ENCODE measurements at places on chromosomes 5 and 9.

DNA sequence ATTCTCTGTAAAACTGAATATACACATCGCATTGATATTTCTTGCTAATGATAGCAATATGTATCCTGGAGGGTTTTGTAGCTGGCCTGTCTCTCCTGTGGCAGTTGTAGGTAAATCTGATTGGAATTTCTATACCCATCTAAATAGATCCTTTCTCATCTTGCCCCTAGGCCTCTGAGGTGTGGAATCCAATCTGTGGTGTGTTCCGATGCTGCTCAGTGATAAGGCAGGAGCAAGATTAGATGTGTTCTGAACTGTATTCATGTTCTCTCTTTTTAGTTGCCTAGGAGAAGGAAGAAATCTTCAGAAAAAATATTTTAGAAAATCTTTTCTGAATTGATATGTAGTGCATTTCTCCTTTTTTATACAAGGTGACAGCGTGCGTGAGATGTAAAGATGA is 507.5 kb downstream of the NR2F1-AS1 start:
- no peak for DNase-seq

DNA sequence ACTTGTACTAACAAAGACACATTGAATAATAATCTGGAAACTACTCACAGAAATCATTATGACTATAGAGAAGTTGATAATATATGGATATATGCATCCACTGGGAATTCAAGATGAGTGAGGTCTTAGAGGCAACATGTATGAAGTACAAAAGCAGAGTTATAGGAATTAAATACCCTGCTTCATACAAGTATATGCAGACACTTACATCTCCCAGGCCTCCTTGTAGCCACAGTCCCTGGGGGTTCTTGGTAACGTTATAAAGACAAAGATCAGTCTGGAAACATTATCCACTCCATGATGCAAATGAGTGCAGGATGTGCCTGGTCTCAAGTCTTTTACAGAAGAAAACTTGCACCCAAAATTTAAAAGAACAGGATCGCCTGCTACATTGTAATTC is 92.4 kb upstream of the ANXA1 start:
- DNase-seq, result no peak

DNA sequence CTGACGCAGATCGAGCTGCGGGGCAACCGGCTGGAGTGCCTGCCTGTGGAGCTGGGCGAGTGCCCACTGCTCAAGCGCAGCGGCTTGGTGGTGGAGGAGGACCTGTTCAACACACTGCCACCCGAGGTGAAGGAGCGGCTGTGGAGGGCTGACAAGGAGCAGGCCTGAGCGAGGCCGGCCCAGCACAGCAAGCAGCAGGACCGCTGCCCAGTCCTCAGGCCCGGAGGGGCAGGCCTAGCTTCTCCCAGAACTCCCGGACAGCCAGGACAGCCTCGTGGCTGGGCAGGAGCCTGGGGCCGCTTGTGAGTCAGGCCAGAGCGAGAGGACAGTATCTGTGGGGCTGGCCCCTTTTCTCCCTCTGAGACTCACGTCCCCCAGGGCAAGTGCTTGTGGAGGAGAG is 4.6 kb upstream of the PHYHD1 start:
- DNase-seq, result no peak

DNA sequence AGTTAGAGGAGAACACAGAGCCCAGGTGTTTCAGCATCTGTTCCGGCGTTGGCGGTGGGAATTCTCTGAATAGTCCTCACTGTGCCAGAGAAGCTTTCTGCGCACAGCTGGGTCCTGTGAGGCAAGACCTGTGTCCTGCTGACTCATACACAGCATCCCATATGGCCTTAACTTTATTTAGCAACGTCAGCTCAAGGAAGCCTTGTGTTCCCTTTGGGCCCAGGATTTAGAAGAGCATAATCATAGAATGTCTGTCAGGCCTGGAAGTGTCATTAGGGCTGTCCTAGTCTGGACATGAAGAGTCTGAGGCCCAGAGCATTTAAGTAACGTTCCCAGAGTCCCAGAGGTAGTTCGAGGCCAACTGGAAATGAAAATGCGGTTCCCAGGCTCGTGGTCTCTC is 188.6 kb upstream of the DMRT1 start:
- no peak for DNase-seq

GRCh38 chr9:132506977-132507669 is 75.3 kb upstream of the BARHL1 start:
- no peak for DNase-seq

DNA sequence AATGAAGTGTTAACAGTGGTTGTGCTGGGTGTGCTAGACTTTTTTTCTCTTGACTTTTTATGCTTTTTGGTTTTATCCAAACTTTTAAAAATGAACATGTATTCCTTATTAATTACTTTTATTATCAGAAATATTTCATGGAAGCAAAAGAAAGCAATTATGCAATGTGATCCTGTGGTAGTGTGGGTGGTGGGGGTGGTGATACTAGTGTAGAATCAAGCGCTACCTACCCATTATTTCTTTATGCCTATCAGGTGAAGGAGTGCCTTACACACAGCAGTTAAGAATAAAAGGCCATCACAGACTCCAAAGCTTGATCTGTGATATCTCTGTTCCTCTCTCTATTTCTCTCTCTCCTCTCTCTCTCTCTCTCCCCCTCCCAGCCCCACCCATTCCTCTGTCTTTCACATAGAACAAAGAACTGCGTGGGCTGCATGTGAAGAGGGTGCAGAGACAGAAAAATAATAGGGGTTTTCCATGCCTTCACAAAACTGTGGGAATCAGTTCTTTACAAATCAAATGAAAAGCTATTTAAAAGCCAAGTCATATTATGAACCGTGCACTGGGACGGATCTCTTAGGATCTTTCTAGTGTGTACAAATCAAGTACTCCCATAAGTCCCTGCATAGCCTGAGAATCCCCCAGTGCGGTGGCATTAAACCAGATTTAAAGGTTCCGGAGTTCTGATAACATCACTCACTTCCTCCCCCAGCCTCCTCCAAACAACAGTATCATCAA is 351.2 kb downstream of the RAB3C start:
- no peak for DNase-seq

DNA sequence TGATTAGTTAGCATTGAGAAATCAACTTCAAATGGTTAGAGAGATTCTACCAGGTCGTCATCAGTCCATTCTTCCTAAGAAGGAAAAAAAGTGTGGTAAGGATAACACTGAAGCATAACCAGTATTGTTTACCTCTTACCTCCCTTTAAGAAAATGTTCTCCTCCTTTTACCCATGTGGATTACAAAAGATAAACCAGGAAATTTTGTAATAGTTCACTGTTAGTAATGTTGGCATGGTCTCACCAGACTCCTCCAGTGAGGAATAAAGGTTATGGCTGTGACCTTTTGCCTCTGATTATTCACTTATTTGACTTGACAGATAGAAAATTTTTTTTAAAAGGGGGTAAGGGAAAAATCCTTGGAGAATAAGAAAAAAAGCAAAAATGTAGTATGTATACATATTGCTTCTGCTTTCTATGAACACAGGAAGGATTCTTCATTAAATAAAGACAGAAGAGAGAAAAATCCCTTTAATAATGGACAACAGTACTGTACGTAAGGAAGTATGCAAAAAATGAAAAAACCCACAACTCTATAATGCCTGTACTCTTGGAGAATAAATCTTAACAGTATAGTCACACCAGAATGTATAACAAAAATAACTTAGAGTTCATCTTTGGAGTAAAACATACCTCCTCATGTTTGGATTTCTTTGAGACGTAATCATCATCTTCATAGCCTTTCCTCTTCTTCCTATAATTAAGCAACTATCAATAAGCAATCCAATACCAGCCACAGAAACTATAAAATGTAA is 18.1 kb downstream of the CCNH start:
- DNase-seq, result no peak

GRCh38 chr5:142063878-142064331 is 44.7 kb upstream of the NDFIP1 start:
- DNase-seq, result no peak

DNA sequence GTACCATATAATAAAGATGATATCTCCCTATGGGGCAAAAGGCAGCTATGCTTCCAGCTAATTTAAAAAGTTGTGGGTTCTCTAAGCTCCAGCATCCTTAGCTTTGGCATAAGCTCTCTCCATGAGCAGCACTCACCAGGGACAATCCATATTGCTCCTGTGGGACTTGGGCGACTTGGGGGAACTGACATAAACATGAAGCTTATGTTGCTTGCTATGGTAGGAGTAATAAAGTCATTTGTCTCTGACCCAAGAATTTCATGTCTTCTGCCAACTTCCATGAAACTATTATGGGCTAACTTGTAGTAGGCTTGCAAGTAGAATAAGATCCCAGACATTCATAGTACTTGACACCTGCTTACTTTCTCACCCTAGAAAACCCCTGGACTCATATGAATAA is 36.2 kb upstream of the TLE4 start:
- no peak for DNase-seq

- DNase-seq, result no peak
Observed at GRCh38 chr9:31590091-31590490, 794.4 kb upstream of the ACO1 start.

DNA sequence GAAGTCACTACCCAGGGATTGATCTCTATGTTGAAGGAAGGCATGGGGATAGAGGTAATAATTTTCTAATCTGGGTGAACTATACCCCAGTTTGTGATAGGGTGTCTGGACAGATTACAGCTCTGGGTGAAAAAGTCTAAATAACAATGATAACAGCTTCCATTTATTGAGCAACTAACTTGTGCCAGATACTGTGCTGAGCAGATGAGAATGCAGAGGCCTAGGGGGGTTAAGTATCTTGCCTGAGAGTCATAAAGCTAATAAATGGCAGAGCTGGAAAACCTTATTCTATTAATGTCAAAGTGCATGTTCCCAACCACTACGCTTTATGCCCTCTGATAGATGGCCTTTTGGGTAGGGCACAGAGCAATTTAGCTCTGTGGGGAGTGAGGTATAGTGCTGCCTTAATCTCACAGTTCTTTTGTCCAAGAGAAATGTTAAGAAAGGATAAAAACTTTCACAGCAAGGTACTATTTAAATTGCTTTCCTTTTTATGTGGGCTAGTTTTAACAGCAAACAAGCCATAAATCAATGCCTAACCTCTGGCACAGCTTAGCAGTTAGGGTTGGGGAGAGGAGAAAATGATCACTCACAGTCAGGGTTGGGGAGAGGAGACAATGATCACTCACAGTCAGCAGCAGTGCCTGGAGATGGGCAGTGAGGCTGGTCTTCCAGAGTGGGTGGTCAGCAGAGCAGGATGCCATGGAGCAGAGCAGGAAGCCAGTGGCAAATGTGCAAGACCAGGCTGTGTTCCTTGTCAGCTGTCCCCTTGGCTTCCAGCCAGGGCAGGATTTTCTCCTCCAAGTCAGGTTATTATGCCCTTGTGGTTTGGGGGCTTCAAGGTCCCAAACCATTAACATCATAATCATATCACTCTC is 187.0 kb downstream of the CARTPT start:
- DNase-seq, result no peak

GRCh38 chr9:128361296-128361985 is 9.7 kb upstream of the URM1 start:
- no peak for DNase-seq

GRCh38 chr5:54909911-54910870 is 75.2 kb downstream of the ESM1 start:
- no peak for DNase-seq
